ENCODE measurements at places on chromosomes 1 and 21.

DNA sequence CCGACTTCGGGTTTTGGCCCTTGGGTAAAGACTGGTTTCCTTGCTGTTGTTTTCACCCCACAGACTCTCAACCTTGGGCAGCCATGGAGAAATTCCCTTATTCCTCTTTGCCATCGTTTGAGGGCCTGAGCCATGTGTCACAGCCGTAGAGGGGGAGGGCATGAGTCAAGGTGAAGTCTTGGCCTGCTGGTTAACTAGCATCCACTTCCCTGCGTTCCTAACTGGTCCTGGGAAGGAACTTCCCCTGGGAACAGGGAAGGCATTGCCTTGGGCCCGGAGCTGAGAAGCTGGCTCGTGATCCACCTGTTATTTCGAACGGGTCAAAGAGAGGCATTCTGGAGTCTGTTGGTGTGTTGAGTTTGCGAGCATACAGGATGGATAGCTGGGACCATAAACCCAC is 464.9 kb downstream of the CAMTA1 start:
- DNase-seq = peak; percentile 81

DNA sequence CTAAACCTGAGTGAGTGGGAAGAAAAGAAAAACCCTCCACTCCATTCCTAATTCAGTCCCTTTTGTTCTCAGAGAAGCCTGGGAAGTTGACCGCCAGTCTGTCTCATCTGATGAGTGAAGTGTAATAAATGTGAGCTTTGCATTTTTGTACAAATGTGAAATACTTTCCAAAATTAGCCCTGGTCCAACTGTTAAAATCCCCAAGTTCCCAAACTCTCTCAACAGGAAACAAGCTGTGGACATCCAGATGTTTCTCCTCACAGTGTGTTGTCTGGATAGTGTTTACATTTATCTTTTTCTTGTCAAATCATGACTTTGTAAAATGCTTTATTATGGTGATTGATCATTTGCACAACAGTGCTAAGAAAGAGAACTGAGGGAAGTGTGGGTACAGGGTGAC is 145.1 kb downstream of the TM2D1 start:
- DNase-seq = no peak

- no peak for DNase-seq
These were observed 192.4 kb downstream of the TGFBR3 start for GRCh38 chr1:91693557-91693956.

DNA sequence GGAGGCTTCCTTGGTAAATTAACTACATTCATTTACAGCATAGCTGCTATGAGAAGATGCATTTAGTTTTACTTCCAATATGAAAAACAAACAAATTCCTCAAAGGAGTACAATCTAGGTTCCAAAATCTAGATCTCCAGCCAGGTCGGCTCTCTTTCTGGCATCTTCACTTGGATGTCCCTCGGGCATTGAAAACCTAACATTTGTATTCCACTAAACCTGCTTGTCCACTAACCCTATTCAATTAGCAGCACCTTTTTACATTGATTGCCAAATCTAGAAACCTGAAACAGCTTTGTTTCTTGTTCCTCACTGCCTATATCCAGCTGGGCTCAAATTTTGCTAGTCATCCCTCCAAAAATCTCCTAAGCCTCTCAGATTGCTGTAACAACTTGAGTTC is 14.3 kb upstream of the CXADR start:
- no peak for DNase-seq

DNA sequence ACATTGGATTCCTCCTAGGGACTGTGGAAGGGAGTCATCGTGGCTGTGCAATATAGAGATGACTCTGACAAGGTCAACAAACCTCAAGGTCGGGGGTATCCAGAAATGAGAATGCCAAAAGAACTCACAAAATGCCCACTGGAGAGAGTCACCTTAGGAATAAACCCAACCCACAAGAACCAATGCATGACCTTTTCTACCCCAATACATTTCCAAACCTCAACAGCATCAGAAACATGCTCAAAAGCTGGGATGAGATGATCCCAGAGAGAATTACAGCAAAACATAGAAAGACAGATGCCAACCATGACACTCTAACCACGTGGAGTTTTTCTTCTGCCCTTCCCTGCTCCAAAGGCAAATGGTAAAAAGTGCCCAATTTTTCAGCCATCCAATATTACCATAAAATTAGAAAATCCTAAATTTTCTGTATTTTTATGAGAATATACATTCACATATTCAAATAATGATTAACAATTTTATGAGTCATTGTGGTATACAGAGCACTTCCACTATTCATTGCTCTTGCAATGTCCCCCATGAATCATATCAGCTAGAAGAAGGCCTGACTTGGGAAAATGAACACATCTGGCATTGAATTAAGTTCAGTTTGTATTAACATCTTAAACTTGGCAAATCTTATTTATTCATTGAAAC is 88.2 kb upstream of the PALMD start:
- DNase-seq = peak; percentile 94

- peak; percentile 71 for DNase-seq
These were observed 65.7 kb upstream of the FCGR2A start for GRCh38 chr1:161439280-161440232.

- no peak for DNase-seq
These were observed 2.5 kb upstream of the TSPEAR start for GRCh38 chr21:44713846-44714245.

DNA sequence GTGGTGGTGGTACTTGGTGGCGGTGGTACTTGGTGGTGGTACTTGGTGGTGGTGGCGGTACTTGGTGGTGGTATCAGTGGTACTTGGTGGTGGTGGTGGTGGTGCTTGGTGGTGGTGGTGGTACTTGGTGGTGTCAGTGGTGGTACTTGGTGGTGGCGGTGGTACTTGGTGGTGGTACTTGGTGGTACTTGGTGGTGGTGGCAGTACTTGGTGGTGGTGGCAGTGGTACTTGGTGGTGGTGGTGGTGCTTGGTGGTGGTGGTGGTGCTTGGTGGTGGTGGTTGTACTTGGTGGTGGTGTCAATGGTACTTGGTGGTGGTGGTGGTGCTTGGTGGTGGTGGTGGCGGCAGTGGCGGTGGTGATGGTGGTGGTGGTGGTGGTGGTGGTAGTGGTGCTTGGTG is 20.2 kb downstream of the COQ8A start:
- DNase-seq = no peak

- no peak for DNase-seq
These were observed 89.4 kb upstream of the JAK1 start for GRCh38 chr1:65055747-65056146.

- DNase-seq = no peak
These were observed 21.7 kb downstream of the RHBG start for GRCh38 chr1:156390469-156391365.
